ENCODE measurements at places on chromosomes 12 and 14.

- peak; percentile 14 for DNase-seq
Observed at GRCh38 chr12:107645630-107646333, 39.8 kb upstream of the PWP1 start.

GRCh38 chr12:95218150-95219133, 835 bp downstream of the VEZT start:
- peak; percentile 61 for DNase-seq

- DNase-seq = no peak
Observed at GRCh38 chr14:104209985-104210816, 71.8 kb downstream of the KIF26A start.

DNA sequence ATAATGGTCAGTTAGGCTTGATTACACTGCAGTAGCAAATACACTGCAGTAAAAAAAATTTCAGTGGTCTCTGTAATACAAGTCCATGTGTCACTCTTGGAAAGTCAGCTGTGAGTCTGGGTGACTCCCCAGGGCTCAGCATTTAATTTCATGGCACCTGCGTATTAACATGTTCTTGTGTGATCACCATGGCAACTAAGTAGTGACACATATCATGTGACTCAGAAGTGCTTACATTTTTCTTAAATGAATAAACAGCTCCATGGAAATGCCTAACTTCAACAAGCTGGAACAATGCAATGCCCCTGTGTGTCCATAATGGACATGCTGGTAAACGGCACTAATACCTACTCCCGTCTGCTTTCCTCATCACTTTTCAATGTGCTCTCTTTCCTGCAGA, 88.5 kb upstream of the ANO4 start:
- peak; percentile 6 for DNase-seq

GRCh38 chr12:68003777-68004176, 14.5 kb downstream of the IFNG-AS1 start:
- DNase-seq = no peak

GRCh38 chr14:92600318-92601053, 86.9 kb downstream of the RIN3 start:
- peak; percentile 71 for DNase-seq

GRCh38 chr12:10276774-10277173, 30.9 kb upstream of the KLRD1 start:
- DNase-seq = no peak

DNA sequence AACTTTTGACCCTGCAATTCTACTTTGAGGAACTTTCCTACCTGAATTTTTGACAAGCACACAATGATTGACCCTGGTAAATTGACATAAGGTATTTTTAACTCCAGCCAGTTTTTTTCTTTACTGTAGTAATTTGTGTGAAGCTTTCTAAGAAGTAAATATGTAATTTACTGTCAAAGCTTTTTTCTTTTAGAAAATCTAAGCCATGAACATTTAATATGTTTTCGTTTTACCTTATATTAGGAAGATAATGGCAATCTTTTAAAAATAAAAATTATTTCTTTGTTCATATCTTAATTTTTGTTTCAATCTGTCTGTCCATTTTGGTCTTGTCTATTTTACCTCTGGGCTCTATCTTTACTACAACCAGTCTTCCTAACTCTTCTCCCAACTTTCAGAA, 279.9 kb downstream of the FBXL14 start:
- no peak for DNase-seq

DNA sequence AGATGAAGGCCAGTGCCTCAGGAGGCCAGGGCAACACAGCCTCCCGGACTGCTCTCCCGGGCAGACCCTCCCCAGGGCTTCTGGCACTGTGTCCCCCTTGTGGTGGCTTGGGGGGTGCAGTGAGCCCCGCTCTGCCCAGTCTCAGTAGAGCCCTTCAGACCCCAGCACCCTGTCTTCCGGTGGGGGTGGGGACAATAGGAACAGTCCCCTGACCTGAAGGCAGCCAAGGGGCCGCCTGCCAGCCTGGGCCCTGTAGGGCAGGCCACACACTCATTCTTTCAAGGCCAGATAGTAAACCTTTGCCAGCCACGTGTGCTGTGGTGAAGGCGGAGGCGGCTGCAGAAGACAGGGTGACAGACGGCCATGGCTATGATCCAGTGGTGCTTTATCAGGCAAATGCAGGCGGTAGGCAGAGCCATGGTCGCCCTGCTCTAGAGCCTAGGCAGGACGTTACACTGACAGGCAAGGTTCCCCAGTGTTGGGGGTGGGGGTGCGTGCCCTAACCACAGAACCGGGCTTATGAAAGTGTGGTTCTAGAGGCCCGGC, 15.0 kb downstream of the ZFYVE21 start:
- no peak for DNase-seq

DNA sequence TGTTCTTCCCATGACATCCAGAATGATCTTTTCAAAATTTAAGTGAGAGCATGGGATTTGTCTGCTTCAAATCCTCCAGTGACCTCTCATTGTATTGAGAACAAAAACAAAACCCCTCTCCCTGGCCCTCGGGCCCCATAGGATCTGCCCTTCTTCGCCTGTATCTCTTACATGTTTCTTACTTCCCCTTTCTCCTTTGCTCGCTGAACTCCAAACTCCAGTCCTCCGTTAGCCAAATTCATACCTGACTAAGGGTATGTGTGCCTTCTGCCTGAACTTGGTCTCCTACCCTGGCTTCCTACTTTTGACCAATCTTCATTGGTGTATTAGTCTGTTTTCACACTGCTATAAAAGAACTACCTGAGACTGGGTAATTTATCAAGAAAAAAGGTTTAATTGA, 13.2 kb upstream of the TSPAN11 start:
- DNase-seq = no peak

DNA sequence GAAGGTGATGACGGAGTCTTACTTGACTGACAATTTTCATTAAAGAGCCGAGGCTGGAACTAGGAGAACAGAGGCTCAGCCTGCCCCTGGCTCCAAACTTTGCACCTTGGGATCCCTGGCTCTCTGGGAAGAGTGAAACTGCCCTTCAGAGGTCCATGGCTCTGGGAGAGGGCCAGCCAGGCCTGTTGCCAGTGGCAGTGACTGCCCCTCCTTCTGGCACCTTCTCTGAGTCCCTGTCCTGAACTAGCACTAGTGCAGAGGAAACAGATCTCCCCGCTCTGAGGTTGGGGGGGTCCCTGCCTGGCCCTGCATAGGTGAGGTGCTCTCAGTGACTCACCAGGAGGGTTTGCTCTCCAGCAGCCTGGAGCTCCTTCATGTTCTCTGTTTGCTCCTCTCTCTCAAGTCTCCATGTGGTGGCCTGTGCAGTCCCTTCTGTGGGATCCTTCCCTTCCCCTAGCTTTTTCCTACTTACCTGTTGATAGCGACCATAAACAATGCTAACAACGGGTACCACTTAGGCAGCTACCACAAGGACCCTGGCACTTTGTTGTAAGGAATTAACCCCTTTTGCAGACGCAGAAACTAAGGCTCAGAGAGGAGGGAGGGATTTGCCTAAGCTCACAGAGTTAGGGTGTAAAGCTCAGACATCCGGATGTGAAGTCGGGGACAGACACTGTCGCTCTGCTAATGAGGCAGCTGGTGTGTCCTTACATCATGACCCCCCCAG, 22.4 kb downstream of the FAM222A start:
- DNase-seq = no peak

DNA sequence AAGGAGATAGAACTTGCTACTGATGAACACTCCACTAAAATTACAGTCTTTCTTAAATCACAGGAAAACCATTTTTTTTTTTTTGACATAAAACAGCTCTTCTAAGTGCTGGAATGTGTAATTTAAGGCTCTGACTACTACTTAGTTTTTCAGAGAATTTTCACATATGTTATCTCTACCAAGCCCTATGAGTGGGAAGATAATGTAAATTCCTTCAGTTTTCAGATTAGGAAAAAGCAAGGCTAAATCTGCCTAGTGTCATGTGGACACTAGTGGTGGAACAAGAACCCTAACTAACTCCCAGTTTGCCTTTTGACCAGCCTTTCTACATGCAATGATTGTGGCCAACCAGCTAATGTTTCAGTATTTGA, 37.3 kb upstream of the CSRP2 start:
- DNase-seq = no peak

- peak; percentile 73 for DNase-seq
Observed at GRCh38 chr14:31441273-31442111, 15.8 kb downstream of the DTD2 start.

DNA sequence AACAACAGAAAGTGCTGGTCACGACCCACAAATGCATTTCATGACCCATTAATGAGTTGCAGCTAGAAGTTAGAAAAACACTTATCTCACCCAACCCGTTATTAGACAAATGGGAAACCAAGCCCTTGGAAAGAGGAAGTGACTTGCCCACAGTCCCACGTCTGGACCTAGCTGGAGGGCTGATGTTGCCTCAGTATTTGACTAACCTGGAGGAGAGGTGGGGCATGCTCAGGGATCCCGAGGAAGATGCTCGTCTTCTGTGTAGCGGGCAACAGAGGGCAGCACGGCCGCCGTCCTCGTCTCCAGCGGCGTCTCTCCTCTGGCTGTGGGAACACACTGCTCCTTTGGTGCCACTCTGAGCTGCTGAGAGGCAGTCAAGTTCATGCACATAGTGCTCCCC, 12.7 kb downstream of the CCND2 start:
- DNase-seq = no peak

DNA sequence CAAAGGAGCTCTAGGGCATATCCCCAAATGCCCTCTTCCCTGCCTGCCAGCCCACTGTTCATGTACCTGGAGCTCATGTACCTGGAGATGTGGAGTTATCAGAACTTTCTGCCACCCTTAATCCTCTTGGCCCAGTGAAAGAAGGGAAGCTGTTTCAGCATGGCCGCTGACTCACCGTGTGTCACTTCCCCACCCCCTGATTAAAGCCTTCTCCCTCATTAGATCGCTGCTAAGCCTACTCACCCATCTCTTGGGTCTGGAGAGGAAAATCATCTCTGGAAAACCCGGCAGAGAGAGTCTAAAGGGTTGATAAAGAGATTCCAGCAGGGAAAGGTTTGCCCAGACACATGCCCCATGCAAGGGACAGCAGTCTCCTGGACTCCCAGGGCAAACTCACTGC, 4.5 kb upstream of the LTBP2 start:
- DNase-seq = peak; percentile 87

GRCh38 chr14:81178063-81178462, 42.7 kb downstream of the GTF2A1 start:
- DNase-seq = no peak

DNA sequence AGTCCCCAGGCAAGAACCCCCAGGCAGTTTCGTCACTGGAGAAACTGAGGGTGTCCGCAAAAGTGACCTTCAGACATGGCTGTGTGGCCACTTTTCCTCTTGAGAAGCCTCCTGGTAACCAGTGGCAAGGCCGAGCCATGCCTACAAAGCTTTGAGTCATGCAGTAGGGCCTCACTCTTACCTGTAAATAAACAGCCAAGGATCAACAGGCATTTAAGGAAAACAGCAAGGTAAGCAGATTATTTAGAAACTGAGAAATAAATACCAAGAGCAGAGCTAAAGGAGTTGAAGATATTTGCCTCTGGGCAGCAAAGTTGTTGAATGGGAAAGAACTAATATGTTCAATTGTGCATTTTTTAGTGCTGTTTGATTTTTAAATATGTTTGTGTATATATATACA, 141.0 kb upstream of the BCL2L14 start:
- DNase-seq = no peak

DNA sequence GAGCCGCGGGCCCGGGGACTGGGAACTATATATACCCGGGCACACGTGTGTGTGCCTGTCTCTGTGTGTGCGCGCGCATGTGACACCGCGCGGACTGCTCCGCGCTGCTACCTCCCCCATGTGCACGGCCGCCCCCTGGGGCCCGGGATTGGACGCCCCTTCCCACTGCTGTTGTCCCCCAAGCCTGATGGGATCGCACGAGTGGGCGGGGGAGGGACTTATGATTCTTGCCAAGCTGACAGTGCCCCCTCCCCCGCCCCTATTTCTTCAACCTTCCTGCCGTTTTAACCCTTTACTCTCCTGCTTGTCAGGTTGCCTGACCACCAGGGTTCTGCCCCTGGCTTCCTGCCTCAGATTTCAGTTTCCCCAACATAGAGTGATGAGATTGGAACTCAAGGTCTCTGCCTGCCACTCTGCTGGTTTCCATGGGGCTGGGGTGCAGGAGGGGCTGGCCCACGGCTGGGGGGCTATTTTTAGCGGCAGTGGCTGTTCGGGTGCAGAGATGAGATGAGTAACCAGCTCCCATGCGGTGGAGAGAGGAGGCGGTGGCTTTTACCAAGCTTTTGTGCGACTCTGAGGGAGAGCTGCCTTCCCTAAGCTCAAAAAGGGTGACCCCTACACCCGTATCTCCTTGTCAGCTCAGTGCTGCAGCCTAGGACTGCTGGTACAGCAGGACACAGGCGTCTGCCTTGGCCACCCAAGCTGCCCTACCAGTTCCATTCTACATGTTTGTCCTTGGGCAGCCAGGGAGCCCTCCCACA, at the start of gene DDN:
Gene DDN (minus strand): TSS at position 5 of the 761 bp plus-strand sequence. CDS start 88 bp downstream, outside the sequence.
- peak; percentile 58 for DNase-seq

- no peak for DNase-seq
Observed at GRCh38 chr14:79407572-79407971, 803.7 kb downstream of the DIO2 start.

DNA sequence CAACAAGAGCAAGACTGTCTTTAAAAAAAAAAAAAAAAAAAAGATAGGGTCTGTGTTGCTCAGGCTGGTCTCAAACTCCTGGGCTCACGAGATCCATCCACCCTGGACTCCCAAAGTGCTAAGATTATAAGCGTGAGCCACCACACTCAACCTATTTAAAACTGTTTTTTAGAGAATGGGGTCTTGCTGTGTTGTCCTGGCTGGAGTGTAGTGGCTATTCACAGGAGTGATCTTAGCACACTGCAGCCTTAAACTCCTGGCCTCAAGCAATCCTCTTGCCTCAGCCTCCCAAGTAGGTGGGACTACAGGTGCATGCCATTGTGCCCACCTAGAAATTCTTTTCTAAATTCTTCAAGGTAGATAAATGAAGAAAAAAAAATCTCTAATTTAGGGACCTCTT, 7.6 kb downstream of the COQ10A start:
- DNase-seq = no peak

DNA sequence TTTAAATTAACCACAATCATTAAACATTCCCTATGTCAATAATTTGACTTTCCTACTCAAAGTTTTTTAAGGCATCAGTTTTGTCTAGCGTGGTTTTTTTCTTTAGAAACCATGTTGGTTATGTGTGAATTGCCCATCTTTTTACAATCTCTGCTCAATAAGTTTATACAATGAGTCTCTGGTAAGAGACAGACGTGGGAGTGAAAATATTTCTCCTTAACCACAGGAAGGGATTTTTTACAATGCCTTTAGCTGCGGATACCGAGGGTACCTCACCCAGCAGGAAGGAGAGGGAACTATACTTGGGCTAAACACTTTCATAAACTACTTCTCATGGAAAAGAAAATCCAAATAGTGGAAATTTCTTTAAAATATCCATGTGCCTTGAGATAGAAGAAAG, 191.4 kb upstream of the BCL2L14 start:
- peak; percentile 57 for DNase-seq

- no peak for DNase-seq
Observed at GRCh38 chr12:27296674-27297073, 36.0 kb upstream of the BMAL2 start.

DNA sequence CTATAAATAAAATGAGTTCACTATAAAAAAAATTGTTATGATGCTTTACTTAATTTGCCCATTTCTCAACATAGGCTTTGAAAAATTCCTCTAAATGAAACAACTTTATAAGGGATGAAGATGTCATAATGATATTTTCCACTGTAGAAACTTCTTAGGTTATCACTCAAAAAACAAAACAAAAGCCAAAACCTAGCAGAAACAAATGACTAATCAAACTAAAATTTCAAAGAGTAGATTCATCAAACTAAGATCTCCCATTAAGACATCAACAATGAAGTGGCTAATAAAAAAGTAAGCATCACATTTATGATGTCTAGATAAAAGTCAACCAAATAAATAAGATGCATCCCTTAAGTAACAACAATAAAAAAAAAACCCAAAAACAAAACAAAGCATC, 36.9 kb upstream of the TTC7B start:
- no peak for DNase-seq
